CD4-positive, alpha-beta T cell treated with Interleukin-1 beta for 1 hour (primary cell): ENCODE measurements at places on chromosomes 3 and 15.

GRCh38 chr3:17423786-17424536, 318.5 kb downstream of the TBC1D5 start:
- no peak for DNase-seq

DNA sequence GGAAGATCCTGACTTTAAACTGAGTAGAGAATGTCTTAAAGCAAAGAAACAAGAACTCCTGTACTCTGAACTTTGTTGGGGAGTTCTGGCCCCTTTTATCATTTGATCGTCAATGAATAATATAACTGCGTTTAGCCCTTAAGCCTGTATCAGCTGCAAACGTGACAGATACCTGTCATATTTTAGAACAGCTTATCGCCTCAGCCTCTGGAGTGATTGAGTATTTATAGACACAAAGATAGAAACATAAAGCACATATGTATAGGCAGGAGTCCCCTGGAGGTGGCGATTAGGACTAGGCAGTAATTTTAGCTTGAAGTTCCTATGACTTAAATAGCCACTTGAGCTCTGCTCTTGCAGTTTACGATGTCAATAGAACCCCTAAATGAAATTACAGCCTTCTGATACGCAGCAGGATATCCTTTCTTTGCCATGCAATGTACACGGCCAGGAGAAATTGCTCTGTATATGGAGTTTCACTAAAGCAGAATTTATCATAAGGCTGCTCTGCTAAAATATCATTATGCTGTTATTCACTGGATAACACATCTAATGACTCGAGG, 321.8 kb downstream of the TIGIT start:
- no peak for DNase-seq

GRCh38 chr15:26892182-26892518, 25.3 kb downstream of the GABRA5 start:
- DNase-seq, result no peak

- no peak for DNase-seq
Observed at GRCh38 chr3:13705051-13705450, 156.1 kb downstream of the FBLN2 start.

DNA sequence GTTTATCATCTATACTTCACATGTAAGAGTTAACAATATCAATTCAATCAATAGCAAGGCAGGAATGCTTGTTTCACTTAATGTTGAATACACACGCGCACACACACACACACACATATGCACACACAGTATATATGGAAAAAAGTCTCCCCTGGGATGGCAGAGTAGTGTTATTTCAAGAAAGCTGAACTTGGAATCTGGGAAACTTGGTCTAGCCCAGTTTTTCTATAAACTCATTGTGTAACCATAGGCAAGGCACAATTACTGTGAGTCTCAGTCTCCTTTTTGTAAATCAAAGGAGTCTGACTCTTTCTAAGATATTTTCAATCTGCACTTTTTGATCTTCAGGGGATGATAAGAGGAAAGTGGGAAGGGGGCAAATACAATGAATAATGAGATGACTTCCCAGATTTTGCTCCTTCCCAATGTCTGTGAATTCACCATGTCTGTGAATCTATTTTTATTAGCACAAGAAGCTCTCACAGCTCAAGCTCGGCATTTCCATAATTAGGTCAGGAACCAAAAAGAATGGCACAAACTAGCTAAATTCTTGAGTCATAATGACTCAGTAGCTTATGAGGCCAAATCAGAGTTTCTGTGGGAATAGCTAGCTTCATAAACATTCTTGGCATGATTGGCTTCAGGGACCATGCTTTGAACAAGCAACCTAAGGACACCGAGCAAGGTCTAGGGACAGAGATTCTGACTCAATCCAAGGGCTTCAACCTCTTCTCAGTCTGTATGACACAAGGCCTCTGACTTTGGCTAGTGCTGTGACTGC, 227.4 kb upstream of the DCBLD2 start:
- no peak for DNase-seq

GRCh38 chr3:102183186-102183585, 251.6 kb upstream of the ZPLD1 start:
- DNase-seq, result no peak

DNA sequence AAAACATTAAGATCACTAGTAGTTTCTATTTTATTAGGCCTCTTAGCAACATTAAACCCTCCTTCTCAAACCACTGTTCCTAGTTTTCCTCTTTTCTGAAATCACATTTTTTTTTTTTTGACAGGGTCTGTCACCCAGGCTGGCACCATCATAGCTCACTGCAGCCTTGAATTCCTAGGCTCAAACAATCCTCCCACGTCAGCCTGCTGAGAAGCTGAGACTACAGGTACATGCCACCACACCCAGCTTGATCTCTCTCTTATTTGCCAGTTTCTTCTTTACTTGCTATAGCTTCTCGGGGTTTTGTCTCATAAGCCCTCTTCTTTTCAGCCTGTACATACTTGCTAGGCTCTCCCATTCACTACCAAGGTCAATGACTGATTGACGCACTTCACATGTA, 28.0 kb downstream of the SENP8 start:
- DNase-seq, result no peak

GRCh38 chr3:66392512-66392911, 108.3 kb downstream of the LRIG1 start:
- DNase-seq, result no peak

GRCh38 chr3:80238152-80238551, 470.4 kb upstream of the ROBO1 start:
- DNase-seq, result no peak

DNA sequence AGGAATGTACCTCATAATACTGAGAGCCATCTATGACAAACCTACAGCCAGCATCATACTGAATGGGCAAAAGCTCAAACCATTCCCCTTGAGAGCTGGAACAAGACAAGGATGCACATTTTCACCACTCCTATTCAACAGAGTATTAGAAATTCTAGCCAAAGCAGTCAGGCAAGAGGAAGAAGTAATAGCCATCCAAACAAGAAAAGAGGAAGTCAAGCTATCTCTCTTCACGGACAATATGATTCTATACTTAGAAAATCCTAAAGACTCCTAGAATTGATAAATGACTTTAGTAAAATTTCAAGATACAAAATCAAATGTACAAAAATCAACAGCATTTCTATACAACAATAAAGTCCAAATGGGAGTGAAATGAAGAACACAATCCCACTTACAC, 30.2 kb downstream of the OCA2 start:
- no peak for DNase-seq

GRCh38 chr3:143825513-143825912, 22.8 kb downstream of the SLC9A9 start:
- peak; percentile 58 for DNase-seq

- DNase-seq, result no peak
Observed at GRCh38 chr3:167372138-167372537, 8.0 kb downstream of the ZBBX start.

- DNase-seq, result no peak
Observed at GRCh38 chr3:16410659-16411058, 102.8 kb downstream of the RFTN1 start.

- DNase-seq, result no peak
Observed at GRCh38 chr3:46667061-46667621, 26.3 kb downstream of the ALS2CL start.

- no peak for DNase-seq
Observed at GRCh38 chr3:61985020-61985419, 388.3 kb downstream of the FEZF2 start.

DNA sequence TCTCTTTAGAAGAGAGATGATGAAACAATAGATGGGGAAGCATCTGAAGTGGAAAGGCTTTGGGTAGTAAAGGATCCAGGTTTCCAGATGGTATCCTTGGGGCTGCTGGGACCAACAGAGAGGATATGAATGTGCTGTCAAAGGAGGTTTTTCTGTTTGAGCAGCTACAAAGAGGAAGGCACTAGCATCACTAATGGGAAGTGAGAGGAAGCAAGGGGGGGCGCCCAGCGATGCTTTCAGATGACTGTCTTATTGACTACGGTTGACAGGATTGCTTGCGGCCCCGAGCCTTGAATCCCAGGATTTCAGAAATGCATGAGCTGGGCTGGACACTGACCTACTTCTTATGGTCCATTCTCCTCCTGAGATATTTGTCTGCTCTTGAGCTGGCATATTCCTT, 103.8 kb upstream of the GALNT15 start:
- DNase-seq, result no peak

DNA sequence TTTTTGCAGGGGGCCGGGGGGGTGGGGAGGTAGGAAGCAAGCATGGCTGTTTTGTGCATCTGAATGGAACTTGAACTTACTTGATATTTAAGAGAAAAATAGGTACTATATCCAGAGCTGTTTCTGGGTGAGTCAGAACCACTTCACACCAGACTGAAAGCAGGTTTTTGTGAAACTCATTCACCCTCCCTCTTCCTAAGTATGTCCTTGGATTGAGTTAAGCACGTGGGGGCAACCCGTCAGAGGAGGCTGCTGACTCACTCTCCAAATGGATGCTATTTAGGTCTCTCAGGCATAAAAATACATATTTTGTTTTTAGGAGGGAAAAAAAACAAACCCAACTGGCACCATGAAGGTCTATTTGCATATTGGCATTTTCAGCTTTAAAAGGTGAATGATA, 270.3 kb downstream of the RYR3 start:
- no peak for DNase-seq

GRCh38 chr3:170563712-170564423, 22.0 kb downstream of the SLC7A14 start:
- DNase-seq, result no peak

DNA sequence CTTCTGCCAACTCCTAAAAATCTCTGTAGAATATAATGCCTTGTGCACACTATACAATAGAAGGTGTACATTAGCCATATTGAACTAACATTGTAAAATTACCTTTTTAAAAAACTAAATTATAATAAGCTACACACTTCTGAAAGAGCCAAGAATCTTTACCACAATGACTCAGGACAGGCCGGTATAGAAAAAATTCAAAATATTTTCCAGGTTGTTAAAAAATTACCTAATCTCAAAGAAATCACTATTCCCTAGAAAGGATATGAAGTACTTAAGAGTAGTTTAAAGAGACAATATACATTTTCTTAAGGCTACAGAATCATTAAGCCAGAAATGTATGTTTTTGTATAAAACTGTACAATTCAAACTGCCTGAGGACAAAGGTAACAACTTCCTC, 48.5 kb downstream of the TJP1 start:
- no peak for DNase-seq

GRCh38 chr3:139689708-139690228, 12.0 kb upstream of the NMNAT3 start:
- no peak for DNase-seq

DNA sequence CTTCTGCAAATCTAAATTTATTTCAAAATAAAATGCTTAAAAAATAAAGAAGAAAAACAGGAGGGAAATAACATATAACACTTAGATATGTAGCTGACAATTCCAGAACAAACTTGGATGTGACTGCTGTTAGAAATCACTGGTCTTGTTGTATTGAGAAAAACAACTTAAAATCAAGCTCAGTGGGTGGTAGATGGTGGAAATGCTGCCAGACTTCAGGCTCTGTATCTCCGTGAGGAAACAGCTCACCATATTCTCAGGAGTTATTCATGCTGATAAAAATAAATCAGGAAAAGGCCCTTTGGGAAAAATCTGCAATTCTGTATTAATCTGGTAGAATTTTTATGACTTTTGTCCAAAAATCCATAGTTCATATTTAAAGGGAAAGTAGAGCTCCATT, 477.6 kb downstream of the RAP2B start:
- no peak for DNase-seq

DNA sequence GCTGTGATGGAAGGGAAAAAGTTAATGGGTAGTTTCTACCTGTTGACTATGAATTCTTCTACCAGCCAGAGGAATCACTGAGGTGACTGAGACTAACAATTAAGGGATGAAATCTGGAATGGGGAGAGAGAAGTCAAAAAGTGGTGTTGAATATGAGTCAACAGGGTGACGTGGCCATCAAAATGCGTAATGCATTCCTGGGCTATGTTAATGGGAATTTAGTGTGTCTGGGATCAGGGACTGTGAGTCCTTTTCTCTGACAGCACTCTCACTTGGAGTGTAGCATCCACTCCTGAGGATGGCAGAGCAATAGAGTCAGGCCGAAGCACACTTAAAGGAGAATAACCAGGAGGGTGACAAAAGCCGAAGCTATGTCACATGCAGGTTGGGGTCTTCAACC, 60.4 kb downstream of the MESD start:
- no peak for DNase-seq

- no peak for DNase-seq
Observed at GRCh38 chr3:172182797-172183196, 143.4 kb downstream of the FNDC3B start.

- no peak for DNase-seq
Observed at GRCh38 chr3:16770021-16770420, 114.7 kb upstream of the PLCL2 start.

GRCh38 chr3:184727357-184728009, 15.6 kb upstream of the MAGEF1 start:
- peak; percentile 46 for DNase-seq

DNA sequence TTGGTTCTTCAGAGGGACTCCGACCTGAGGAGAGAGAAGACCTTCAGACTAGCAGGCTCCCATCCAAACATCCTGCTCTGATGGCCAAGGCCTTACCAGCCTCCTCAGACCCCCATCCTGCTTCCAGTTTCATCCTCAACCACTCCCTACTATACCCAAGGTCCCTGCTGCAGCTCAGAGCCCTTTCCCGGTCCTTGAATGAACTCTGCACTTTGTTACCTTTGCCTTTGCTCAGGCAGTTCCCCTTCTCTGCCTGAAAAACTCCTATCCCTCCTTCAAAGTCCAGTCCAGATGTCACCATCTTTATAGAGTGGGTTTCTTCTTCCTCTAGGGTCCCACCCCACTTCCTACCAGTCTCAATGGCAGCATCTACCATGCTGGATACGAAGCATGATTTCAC, 13.1 kb downstream of the EFCAB12 start:
- no peak for DNase-seq

- DNase-seq, result peak; percentile 40
Observed at GRCh38 chr3:107598926-107599771, 76.4 kb downstream of the BBX start.

- no peak for DNase-seq
Observed at GRCh38 chr3:111926266-111926676, 52.6 kb upstream of the ABHD10 start.

GRCh38 chr15:32774022-32774421, 56.2 kb downstream of the GREM1 start:
- DNase-seq, result no peak

DNA sequence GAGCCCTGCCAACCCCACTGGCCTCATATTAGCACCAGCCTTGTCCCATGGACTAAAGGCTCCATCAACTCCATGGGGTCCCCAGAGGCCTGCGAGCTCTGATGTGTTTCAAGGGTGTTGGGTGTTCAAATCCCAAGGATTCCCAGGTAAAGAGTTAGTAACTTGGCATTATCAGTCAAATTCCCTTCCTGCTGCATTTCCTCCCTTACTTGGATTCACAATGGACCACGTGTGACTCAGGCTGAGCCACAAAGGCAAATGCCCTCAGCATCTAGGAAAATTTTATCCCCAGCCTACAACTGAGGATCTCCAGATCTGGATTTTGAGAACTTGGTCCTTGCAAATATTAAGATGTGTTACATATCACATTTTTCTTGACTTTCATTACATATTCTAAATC, 58.8 kb downstream of the GADL1 start:
- no peak for DNase-seq
